ENCODE measurements at places on chromosomes 16 and 17. TPM values are rescaled to one million over a fixed set of nuclear protein-coding genes. Genes with fewer than 3 reads are reported as not detected.

TMEM100 gene
- polyA plus RNA-seq: not detected

CCL1 gene
- polyA plus RNA-seq: not detected

SRSF2 gene
- 125 TPM for polyA plus RNA-seq

CARD14 gene
- not detected for polyA plus RNA-seq

SULT1A2 gene
- not detected for polyA plus RNA-seq

KLHL11 gene
- polyA plus RNA-seq: 7.0 TPM

NARF gene
- polyA plus RNA-seq: 137 TPM

CACNG5 gene
- polyA plus RNA-seq: not detected

ZKSCAN2 gene
- polyA plus RNA-seq: 3.8 TPM

RAD51C gene
- 51.1 TPM for polyA plus RNA-seq

DOC2A gene
- polyA plus RNA-seq: not detected

DBF4B gene
- polyA plus RNA-seq: 0.40 TPM

WDR81 gene
- 8.7 TPM for polyA plus RNA-seq

PYY gene
- not detected for polyA plus RNA-seq

CHST4 gene
- not detected for polyA plus RNA-seq

KCNJ12 gene
- not detected for polyA plus RNA-seq

MYH11 gene
- polyA plus RNA-seq: 3.2 TPM

PRR15L gene
- polyA plus RNA-seq: not detected

GGNBP2 gene
- polyA plus RNA-seq: 66.1 TPM

CDRT15L2 gene
- polyA plus RNA-seq: not detected

SCGB1C2 gene
- polyA plus RNA-seq: not detected

LPO gene
- polyA plus RNA-seq: not detected

ABCA9 gene
- polyA plus RNA-seq: not detected

OR1F1 gene
- polyA plus RNA-seq: not detected

DNAI2 gene
- polyA plus RNA-seq: not detected

LGALS9B gene
- not detected for polyA plus RNA-seq

CA5A gene
- polyA plus RNA-seq: not detected

TAC4 gene
- polyA plus RNA-seq: not detected

ACE gene
- not detected for polyA plus RNA-seq

WIPF2 gene
- 8.0 TPM for polyA plus RNA-seq

MYH8 gene
- polyA plus RNA-seq: not detected

NPTX1 gene
- polyA plus RNA-seq: not detected

CCL2 gene
- not detected for polyA plus RNA-seq

HEATR9 gene
- not detected for polyA plus RNA-seq

CAVIN1 gene
- polyA plus RNA-seq: not detected

AXIN1 gene
- polyA plus RNA-seq: 0.93 TPM

RBBP6 gene
- 23.7 TPM for polyA plus RNA-seq

All from naive B cell (primary cell).